ENCODE measurements at places on chromosomes 7 and 10. TPM values are rescaled to one million over a fixed set of nuclear protein-coding genes. Genes with fewer than 3 reads are reported as not detected.

Gene ABCB4
- total RNA-seq: 10.1 TPM

Gene PLEKHA1
- total RNA-seq: 10.7 TPM

Gene RASA4
- total RNA-seq: 0.61 TPM

Gene CALN1
- total RNA-seq: not detected

Gene GRIFIN
- not detected for total RNA-seq

Gene AQP1
- total RNA-seq: 0.03 TPM

Gene HHEX
- total RNA-seq: 0.48 TPM

Gene MAGI2
- 2.0 TPM for total RNA-seq

Gene GIMAP7
- total RNA-seq: not detected

Gene OR2AE1
- total RNA-seq: not detected

Gene NUDT13
- 2.4 TPM for total RNA-seq

Gene RHOBTB1
- 23.9 TPM for total RNA-seq

Gene CDC14C
- total RNA-seq: not detected

Gene MRPS24
- 137 TPM for total RNA-seq

DNA sequence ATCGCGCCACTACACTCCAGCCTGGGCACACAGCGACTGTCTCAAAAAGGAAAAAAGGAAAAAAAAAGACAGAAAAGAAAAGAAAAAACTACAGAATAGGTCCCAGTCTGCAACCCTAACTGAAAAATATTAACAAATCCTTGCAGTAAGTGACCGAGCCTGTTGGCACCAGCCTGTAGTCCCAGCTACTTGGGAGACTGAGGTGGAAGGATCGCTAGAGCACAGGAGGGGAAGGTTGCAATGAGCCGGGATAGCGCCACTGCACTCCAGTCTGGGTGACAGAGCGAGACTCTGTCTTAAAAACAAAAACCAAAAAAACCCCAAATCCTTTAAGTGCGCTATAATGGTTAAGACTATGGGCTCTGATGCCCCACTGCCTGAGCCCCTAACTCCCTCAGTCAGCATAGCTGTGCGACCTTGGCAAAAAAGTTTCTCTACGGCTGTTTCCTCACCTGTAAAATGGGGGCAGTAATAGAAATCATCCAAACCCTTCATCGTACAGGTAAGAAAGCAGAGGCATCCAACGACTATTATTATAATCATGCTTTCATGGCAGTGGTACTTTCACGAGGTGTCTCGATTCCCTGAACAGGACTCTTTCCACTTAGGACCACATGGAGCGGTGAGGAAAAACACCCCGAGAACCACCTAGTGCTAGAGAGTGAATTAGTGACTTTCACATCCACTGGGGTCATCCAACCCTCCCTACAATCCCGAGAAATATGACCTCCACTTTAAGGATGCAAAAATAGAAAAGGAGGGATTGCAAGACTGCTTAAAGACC, 755 bp downstream of the TOMM7 start:
- peak; percentile 64 for DNase-seq

GRCh38 chr7:1053002-1053411, 8.7 kb downstream of the GPR146 start:
- DNase-seq: no peak

DNA sequence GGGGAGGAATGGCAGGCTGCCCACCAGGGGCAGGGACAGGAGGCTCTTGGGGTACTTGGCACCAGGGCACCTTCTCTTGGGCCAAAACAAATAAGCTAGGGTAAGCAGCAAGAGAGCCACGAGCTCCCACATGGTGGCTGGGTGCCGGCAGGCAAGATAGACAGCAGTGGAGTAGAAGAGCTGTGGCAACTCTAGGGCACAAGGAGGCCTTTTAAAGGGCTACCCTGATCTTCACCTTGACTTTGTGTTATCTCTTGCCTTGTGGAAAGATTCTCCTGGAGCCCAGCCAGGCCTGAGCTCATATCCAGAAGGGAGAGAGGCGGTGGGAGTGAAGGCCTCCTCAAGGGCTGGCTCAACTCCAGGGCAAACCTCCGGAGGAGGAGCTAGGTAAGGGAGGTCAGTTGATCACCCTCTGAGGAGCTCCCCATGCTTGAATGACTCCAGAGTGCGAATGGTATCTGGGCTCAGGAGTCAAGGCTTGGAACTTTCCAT, at the start of gene CYP17A1:
Gene CYP17A1, minus strand, starts transcription at position 184 of the 492 bp plus-strand sequence. Its CDS starts 52 bp downstream, at position 132.
- no peak for DNase-seq

DNA sequence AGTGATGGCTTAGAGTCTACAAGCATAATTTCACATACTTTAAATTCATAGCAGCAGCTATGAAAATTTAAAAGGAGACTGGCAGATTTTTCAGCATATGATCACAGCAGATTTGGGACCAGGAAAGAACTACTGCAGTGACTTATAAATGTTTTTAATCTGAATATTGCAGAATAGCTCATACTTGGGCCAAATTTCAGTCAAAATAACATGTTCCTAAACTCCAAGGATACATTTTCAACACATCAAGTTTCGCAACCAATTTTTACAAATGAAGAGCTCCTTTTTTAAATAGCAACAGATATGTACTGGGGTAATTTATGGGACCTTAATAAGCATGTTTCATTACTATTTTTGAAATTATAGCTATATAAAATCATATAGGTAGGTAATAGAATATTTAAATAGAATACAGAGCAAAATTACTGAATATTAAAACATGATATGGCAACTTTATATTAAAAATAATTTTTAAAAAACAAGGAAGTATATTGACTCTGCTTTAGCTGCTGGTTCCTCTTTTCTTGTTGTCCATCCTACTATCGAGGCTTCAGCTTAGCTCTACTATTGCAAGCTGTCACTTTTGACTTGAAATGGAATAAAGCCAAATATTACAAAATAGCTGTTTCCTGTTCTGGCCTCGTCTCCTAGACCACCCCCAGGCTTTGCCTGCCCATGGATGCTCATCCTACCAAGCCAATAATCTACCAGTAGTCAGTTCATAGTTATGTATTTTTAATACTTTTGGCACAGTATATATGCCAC, 123.1 kb downstream of the NRBF2 start:
- DNase-seq: no peak

DNA sequence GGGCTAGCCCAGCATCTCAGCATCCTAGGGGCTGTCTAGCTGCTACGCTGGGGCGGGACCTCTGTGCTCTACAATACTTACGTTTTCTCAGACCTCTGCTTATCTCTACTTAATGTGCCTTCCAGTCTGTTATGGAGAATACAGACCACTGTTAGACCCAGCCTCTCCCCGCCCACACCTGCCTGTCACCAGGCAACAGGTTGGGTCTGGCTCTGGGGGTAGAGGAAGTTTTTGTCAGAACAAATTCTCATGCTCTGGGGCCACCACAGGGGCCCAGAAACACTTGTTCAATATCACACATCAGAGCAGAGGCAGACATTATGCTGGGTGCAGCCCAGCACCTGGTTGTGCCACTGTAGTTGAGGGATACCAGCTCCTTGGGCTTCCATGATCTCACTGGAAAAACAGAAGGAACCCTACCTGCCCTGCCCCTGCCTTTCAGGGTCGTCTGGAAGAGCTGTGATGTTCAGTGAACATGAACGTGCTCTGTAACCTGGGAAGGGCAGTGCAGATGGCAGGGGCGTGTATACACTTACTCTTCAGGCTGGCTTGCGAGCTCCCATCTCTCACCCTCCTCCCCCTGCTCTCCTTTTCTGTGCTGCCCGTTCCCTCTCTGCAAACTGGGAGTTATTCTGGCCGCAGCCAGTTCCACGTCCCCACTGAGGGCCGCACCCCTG, 135.2 kb upstream of the PODXL start:
- DNase-seq: no peak

DNA sequence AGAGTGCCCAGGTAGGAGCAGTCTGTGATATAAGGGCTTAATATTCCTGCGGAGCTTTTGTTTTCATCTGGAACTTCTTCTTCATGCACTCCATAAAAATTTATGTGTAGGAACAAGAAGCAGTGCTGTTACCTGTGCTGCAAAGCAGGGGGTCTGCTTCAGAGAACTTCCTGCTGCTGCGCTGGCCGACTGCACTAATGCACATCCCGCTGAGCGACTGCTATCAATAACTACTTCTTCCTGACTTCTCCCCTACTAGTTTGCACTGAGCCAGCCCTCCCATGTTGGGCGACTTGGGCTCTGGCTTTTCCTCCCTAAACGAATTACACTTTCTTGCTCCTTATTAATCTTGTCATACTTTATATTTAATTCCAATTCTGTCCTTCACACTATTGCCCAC, 150.3 kb downstream of the NEBL start:
- DNase-seq: no peak

- no peak for DNase-seq
These were observed 609.1 kb upstream of the IGFBP3 start for GRCh38 chr7:46530081-46530750.

DNA sequence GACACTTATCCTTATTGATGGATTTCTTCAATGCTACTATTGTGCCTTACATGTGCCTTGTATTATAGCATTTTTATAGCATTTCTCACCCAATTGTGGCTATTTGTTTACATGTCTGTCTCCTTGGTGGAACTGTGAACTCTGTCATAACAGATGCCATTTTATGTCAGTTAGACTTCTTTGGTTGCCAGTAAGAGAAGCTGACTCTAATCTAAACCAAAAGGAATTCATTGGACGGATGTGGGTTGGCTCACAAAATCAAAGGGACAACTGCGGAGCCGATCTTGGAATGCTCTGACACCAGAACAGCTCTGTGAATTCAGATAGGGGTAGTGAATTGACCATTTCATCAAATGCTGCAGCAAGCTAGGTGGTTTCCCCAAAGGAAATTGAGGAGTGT, 15.0 kb downstream of the GARIN1A start:
- no peak for DNase-seq

- no peak for DNase-seq
These were observed 95.9 kb downstream of the FANK1 start for GRCh38 chr10:125992254-125992653.

DNA sequence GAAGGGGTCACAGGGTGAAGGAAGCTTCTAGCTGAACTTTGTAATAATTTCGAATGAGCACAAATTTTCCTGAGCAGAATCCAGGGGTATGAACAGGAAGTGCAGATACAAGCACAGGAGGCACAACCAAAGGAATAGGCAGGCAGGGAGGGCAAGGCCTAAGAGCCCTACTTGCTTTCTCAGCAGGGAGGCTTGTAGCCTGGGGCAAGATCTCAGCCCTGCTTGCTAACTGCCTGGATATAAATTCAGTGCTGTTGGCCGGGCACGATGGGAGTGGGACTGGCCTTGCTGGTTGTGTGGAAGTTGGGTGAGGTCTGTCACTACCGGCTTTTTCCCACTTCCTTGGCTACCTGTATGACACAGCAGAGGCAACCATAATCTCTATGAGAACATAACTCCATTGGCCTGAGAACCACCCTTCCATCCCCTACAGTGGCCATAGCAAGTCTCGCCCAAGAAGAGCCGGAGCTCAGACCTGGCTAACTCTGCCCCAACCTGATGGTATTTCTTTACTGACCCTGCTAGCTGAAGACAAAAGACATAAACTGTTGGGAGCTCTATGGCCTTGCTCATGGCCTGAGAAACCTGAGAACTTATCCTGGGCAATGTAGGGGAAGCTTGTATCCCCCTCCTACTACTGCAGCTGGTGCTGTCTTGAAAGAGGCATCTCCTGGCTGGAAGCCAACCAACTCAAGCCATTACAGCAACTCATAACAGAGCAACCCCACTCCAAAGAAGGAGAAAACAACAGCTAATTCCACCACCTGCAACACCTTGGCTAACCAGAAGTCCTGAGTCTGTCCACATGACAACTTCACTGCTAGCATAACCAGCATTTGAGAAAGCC, 27.6 kb downstream of the CLDN12 start:
- DNase-seq: no peak

- DNase-seq: no peak
These were observed 93.0 kb upstream of the SP4 start for GRCh38 chr7:21334906-21335305.

GRCh38 chr7:132160611-132161532, 415.4 kb downstream of the PLXNA4 start:
- DNase-seq: no peak

DNA sequence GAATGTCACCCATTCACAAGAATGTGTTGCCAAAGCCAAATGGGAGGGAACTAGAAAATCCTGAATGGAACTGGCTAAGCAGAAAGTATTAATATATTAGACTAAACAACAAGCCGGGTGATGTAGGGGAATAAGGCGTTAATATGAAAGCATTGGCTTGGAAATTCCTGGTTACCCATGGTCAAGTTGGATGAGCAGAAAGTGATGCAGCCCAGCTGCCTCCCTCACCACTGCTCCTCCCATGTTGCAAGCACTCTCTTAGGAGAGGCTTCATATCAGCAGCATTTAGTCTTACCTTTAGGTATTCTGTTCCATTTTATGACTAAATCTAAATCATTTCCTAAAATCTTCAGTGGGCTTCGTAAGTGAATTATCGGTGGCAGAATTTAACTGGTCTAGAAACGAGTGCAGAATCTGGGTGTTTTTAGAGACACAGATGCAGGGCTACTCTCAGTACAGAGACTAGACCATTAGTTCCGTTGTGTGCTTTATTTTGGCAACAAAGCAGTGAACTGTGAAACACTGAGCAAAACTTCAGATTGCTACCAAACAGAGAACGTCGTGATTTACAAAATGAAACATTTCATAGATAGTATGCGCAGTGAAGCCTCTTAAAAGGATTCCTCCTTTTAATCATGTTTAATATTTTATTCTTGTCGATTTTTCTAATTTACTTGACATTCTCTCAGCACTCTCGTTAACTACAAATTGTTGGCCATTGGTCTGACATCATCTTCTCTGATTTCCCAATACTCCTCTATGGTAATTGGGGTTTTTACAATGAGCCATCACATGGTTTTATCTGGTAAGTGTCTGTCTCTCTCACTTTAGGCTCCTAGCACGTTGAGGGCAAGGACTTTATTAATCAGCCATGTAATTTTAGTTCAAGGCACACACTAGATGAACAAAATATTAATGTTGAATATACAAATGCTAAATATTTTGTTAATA, 22.0 kb upstream of the HGF start:
- no peak for DNase-seq

DNA sequence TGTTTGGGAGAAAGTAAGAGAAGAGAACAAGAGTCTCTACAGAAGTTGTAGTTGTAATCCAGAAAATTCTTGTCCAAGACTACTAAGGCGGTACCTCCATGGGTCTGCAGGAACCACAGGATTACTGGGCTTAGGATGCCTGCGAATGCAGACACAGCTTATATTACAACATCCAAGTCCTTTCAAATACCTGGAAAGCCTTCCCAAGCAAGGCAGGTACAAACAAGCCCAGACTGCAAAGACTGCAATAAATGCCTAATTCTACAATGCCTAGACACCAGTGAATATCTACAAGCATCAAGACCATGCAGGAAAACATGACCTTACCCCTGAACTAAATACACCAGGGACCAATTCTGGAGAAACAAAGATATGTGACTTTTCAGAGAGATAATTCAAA, 178.2 kb downstream of the ARL4A start:
- DNase-seq: no peak

- no peak for DNase-seq
These were observed 509 bp upstream of the ING3 start for GRCh38 chr7:120949998-120950538.

GRCh38 chr7:157018997-157019608, 8.6 kb upstream of the MNX1 start:
- DNase-seq: no peak

DNA sequence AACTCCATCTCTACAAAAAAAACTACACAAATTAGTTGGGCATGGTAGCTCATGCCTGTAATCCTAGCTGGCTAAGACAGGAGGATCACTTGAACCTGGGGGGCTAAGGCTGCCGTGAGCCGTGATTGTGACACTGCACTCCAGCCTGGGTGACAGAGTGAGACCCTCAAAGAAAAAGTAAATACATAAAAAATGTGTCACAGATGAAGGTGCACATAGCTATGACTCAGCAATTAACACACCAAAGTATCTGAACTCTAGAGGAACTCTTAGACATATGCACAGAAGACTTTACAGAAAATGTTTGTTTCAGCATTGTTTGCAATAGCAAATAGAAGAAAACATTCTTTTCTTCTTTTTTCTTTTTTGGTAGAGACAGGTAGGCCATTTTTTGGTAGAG, 8.3 kb downstream of the C10orf62 start:
- DNase-seq: no peak

All from SK-MEL-5 (cell line).